Fibroblast of upper back skin (primary cell): ENCODE measurements at places on chromosomes 13 and 19.

- DNase-seq: no peak
These were observed 590.9 kb upstream of the SLITRK5 start for GRCh38 chr13:87080100-87080779.

DNA sequence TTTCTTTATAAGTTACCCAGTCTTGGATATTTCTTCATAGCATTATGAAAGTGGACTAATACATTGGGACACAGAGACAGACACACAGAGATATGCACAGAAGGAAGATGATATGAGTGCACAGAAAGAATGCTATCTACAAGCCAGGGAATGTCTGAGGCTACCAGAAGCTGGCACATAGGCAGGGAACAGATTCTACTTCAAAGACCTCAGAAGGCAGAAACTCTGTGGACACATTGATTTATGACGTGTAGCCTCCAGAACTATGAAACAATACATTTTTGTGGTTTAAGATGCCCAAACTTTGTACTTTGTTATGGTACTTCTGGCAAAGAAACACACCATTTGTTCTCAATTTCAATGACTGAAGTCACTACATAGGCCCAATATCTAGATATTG is 556.7 kb downstream of the PCDH9 start:
- peak; percentile 87 for DNase-seq

DNA sequence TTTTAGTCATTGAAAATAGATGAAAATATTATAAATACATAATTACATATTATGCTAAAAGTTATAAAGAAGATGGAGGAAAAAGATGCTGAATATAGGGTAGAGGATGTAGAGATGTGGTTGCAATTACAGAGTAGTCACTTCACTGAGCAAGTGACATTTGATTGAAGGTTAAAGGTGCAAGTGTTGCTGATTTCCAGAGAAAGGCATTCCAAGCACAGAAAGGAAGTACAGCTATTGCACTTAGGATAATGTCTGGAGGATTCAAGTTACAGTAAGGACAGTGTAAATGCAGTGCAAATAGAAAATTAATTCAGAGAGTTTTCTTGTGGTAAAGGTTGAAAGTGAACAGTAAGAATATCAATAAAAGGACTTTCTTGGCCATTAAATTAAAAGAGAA is 1721.8 kb downstream of the PCDH9 start:
- no peak for DNase-seq

GRCh38 chr13:110027470-110028240 is 241.3 kb upstream of the IRS2 start:
- no peak for DNase-seq

DNA sequence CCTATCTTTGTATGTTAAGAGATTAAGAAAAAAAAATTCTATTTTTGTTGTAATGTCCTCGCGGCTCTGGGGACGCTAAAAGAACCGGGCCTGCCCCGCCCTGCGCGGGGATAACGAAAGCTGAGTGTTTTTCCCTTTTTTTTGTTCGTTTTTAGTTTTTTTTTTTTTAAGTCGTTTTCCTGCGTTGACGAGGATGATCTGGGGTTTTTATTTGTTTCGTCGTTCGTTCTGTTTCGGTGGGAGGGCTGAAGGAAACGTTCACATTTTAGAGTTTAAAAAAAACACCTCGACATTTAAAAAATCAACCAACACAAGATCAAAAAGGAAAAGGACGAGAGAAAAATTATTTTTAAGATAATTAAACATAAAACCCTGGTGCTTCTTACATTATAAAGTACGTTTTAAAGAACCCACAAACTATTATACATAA is 5.6 kb downstream of the LYL1 start:
- no peak for DNase-seq

GRCh38 chr19:45768655-45768983 is 433 bp downstream of the SIX5 start:
- DNase-seq: peak; percentile 49

DNA sequence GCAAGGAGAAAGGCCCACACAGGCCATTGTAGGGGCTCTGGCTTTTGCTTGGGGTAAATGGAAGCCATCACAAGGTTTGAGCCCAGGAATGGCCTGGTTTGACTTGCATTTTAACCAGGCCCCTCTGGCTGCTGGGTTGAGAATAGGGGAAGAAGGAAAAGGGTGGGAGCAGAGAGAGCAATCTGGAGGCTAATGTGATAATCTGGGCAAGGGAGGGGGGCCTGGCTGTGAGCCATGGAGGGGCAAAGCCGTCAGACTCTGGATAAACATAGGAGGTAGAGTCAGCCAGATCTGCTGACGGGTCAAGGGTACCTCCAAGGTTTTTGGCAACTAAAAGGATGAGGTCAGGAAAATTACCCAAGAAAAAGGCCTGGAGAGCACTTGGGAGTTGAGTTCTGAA is 41.6 kb downstream of the RFX2 start:
- no peak for DNase-seq

DNA sequence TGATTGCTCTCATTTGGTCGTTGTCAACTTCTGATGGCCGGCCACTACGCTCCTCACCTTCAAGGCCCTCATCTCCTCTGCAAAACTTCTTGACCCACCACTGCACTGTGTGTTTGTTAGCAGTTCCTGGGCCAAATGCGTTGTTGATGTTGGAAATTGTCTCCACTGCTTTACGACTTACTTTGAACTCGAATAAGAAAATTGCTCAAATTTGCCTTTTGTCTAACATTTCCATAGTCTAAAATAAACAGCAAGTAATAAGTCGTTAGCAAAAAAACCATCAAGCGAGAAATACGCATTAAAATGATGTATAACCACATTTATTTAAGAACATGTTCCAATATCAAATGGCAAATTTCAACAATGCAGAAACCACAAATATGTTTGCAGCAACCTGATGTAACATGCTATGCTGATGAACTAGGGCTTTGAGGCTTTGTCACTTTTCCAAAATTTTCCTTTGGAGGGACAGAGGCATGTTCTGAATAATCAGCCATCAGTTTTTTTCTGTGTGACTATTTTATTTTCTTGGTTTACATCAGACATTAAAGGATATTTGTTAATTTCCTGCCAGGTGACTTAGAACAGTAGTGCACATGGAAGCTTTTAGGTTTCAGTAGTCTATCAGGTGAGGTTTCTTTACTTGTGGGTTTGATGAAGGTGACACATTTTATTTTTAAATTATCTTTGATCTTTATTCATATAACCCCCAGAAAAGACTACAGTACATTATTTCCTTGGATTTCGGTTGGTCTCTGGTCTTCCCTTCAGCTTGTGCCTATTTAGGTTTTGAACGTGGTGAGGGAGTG is 74.7 kb upstream of the TEX29 start:
- DNase-seq: peak; percentile 92

DNA sequence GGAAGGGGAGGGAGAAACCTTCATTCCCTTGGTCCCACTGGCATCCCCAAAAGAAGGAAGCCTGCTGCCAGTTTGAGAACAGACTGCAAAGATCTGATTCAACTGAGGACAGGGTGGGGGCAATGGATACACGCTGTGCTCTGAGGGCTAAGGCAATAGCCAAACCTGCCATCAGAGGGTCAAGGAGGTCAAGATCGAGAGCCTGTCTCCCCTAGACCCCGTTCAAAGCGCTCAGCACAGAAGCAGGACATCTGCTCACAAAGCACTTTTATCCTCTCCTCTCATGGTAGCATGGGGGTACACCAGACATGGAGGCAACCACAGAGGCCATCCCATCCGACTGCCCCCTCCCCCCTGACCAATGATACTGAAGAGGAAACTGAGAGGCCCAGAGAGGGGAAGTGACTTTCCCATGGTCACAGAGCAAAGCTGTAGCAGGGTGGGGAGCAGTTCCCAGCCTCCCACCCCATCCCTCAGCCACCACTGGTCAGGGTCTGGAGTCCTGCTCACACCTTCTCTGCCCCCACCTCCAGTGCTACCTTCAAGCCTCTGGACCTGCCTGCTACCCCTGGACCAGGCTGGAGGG is 11.1 kb downstream of the POU2F2 start:
- no peak for DNase-seq

GRCh38 chr13:55245005-55245644 is 1895.6 kb upstream of the PRR20A start:
- DNase-seq: no peak

DNA sequence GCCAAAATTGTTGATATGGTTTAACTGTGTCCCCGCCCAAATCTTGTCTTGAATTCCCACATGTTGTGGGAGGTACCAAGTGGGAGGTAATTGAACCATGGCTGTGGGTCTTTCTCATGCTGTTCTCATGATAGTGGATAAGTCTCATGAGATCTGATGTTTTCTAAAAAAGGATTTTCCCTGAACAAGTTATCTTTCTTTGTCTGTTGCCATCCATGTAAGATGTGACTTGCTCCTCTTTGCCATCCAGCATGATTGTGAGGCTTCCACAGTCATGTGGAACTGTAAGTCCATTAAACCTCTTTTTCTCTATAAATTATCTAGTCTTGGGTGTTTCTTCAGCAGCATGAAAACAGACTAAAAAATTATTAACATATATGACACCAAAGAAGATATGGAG is 986.7 kb upstream of the MIR17HG start:
- no peak for DNase-seq

DNA sequence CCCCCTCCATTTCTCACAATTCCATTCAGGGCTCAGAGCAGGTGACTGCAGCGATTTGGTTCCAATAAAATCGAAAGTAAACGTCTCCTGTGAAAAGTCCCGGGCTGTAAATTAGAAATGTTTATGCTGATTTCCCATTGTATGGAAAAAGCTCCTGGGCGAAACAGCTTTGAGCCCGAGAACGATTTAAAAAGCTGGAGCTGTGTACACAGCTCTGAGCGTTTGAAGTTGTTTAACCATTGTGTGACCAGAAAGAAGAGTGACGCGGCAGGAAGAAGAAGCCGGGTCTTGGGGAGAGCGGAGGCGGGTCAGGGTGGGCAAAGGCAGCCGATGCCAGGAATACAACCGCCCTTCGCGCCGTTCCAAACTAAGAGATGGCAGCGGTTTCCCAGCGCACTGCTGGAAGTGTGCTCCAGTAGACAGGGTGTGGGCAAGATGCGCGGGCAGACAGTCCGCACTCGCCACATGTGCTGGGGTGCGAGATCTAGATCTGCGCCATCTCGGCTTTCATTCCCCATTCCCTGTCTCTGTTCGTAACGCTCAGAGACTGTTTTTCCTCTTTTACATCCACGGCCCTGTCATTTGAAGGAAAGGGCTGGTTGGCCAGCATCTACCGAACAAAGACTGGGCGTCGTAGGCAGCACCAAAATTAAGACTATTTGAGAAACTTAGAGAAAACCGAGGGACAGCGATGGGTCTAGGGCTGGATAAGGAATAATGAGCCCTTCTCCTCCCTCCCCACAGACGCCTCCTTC is 960 bp upstream of the GSX1 start:
- no peak for DNase-seq
